Cortex of kidney (tissue), 1 donor: ENCODE measurements at places on chromosomes 6 and 20.

DNA sequence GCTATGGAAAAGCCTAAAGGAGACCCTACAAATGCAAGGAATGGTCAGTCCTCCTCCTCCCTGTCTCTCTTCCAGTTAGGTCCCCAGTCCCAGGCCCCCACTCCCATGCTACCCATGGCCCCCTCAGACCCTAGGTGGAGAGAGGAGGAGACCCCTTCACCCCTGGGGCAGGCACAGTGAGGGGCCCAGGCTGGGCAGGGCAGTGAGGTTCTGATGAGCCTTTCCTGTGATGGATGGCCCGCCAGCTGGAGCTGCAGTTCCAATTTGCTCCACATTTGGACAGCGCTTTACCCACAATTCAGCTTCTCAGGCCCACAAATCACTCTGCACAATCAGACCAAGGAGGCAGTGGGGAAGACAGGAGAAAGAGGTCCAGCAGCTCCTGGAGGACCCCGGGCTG lies 37.3 kb upstream of the MLN start:
- DNase-seq, result no peak

GRCh38 chr20:48824830-48825565 lies 2.8 kb downstream of the PREX1 start:
- no peak for DNase-seq

DNA sequence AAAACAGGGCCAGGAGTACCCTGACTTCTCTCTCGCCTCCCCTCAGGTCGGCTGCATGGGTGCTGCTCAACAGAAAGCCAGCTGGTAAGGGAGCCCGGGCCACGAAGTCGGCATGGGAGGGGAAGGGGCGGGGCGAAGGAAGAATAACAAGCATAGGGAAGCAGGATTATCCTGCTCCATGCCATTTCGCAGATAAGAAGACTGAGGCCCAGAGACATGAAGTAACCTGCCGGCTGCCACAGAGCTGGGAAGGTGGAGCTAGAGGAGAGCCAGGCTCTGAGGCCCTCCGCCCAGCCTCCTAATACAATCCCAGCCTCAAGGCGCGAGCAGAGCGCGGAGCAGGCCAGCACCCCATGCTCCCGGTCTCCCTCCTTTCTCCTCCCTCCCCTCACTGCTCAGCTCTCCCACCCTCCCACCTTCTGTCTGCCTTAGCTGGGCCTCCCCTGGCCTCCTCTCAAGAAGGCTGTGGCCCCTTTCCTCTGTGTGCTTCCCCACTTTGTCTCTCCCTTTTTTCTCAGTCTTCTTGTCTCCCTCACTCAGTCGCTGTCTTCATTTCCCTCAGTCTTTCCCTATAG lies 13.2 kb upstream of the HMGA1 start:
- no peak for DNase-seq

GRCh38 chr6:144063246-144063743 lies 32.1 kb downstream of the SF3B5 start:
- no peak for DNase-seq

DNA sequence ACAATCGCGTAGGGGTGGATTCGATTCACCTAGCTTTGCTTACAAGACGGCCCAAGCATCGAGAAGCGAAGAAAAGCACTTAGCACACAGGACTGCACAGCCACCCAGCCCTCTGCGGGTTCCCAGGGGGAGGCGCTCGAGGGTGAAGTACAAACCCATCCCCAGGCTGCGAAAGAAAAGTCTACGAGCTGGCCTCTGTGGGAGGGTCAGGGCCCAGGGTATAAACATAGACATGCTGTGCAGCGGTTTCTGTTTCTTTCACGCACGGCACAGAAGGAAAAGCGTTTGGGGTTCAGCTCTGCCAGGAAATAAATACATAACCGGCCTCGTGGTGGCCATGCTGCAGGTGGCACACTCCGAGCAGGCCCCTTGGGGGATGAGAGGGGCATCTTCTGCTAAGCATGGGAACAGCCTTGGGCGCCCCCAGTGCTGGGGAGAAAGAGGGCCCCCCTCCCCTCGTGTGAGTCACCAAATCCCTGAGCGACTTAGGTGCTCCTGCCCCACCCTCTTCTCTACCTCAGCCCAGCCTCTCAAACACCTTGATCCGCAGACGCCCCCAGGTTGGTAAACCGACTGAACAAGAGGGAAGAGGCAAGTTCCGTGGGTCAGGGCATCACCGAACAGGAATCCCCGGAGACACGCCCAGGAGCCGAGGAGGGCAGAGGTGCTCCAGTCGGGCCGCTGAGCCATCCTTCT lies 91.6 kb upstream of the RIPOR2 start:
- DNase-seq, result no peak

GRCh38 chr20:42461965-42462593 lies 727.6 kb downstream of the PTPRT start:
- no peak for DNase-seq

DNA sequence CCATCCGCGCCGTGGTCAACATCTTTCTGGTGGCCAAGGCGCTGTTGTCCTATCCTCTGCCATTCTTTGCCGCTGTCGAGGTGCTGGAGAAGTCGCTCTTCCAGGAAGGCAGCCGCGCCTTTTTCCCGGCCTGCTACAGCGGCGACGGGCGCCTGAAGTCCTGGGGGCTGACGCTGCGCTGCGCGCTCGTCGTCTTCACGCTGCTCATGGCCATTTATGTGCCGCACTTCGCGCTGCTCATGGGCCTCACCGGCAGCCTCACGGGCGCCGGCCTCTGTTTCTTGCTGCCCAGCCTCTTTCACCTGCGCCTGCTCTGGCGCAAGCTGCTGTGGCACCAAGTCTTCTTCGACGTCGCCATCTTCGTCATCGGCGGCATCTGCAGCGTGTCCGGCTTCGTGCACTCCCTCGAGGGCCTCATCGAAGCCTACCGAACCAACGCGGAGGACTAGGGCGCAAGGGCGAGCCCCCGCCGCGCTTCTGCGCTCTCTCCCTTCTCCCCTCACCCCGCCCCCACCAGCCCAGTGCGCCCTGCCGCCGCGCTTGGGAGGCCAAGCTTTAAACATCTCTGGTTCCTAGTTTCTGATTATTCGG lies 4.0 kb downstream of the SLC32A1 start:
- no peak for DNase-seq

- no peak for DNase-seq
These were observed 14.5 kb downstream of the HMGN4 start for GRCh38 chr6:26552640-26553188.

GRCh38 chr6:2225422-2226392 lies 19.7 kb downstream of the GMDS start:
- DNase-seq, result no peak
